Breast epithelium (tissue), 4 donors: ENCODE measurements at places on chromosomes 6 and 20. TPM values are rescaled to one million over a fixed set of nuclear protein-coding genes. Genes with fewer than 3 reads are reported as not detected.

Gene PTK7
- total RNA-seq: 57.1 TPM

Gene GSTA3
- total RNA-seq: not detected

Gene RFX6
- 1.8 TPM for total RNA-seq

Gene HLA-DQB1
- 7.2 TPM for total RNA-seq

Gene LY6G6C
- not detected for total RNA-seq

Gene DYNLT2
- total RNA-seq: 2.3 TPM

Gene SEL1L2
- not detected for total RNA-seq

GRCh38 chr20:40945754-40946450, 82.7 kb upstream of the TOP1 start:
- DNase-seq: peak; percentile 60

DNA sequence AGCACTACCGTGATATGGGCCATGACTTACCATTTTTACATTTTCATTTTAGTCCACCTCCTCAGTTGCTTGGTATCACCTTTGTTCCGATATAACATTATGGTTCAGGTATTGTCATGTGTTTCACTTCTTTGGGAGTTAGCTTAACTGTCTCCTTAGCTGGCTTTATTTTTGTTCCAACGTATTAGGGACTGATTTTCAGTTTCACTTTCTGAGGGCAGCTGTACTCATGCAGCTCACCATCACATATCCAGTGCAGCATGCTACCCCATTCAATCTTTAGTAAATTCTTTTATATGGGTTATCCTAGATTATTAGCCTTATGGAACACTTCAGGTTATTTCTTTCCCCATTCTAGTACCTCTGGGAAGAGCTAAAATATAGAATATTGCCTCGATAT, 362.2 kb upstream of the IRAK1BP1 start:
- no peak for DNase-seq

DNA sequence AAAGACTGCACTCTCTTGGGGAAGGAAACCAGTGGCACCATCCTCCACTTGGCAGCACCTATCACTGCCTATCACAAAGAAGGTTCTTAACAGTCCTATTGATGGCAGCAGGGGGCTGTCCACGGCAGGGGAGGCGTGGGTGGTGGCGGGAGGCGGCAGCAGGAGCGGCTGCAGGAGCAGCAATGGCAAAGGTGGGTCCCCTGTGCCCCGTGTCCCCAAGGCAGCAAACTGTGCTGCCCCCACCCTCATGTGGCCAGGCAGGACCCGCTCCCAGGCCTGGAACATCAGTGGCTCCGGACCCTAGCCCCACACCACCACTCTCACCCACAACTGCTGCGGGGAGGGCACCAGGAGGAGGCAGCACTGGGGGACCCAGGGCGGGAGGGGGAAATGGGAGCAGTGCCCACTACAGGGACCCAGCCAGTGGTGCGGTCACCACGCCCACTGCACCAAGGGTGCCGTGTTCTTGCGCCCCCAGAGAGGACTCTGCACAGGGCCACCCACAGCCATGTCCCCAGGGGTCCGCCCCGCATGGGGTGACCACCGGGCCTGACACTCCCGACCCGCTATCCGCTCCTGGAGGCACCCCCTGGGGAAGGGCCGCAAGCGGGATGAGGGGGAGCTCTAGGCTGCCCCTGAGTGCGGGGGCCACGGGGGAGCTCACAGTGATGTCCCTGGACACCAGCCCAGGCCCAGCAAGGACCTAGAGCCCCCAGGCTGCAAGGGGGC, 54.6 kb downstream of the GMDS start:
- DNase-seq: no peak

DNA sequence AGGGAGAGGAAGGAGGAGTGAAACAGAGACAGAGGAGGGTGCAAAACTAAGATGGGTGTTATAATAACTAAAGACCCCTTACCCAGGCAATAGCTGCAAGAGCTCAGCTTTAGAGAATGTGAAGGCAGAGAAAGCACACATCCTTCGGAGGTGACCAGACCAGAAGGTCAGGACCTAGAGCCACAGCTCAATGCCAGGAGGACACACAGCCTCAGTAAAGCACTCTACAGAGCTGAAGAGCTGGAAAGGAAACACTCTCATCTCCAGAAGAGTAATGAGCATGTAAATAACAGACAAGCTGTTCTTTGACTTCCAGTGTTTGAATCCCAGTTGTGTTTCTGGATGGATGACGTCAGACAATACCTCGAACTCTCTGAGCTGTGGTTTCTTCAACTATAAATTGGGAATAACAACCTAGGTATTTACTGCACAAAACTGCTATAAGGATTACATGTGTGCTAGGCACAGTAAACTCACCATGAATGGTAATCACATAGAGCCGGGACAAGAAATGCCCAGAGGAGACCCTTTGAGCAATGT, 63.2 kb downstream of the MAP3K5 start:
- no peak for DNase-seq

DNA sequence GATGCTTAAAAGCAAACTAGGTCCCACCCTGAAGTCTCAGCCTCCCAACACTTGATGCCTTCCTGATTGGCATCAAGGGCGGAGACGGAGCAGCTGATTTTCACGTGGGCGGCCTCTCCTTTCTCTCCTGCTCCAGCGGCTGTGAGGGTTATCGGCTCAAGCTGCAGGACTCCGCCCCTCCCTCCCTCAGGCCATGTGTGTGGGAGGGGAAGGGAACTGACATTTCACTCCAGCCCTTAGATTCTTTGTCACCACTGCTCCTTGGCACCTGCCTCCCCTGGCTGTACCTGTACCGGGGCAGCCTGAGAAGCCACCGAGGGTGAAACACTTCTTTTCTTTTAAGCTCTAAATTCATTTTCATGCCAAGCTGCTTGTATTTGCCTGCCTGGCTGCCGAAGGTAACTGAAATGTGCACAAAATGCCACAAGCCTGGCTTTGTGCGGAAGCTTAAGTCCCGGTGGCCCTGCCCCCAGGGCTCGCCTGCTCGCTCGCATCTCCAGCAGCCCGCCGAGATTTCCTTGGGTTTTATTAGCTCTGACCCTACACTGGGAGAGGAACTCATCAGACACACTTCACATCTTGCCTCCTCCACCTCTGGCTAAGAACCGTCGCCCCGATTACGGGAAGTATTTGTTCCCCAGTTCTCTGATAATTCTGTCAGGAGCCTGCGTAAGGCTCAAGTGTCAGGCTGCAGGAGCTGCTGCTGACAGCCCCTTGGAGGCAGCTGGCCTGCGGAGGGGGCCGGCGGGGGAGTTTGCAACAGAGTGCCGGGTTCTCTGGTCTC, 9.6 kb upstream of the CPNE5 start:
- DNase-seq: peak; percentile 74

- DNase-seq: no peak
Measured at GRCh38 chr20:7348253-7348652, 580.8 kb downstream of the BMP2 start.

DNA sequence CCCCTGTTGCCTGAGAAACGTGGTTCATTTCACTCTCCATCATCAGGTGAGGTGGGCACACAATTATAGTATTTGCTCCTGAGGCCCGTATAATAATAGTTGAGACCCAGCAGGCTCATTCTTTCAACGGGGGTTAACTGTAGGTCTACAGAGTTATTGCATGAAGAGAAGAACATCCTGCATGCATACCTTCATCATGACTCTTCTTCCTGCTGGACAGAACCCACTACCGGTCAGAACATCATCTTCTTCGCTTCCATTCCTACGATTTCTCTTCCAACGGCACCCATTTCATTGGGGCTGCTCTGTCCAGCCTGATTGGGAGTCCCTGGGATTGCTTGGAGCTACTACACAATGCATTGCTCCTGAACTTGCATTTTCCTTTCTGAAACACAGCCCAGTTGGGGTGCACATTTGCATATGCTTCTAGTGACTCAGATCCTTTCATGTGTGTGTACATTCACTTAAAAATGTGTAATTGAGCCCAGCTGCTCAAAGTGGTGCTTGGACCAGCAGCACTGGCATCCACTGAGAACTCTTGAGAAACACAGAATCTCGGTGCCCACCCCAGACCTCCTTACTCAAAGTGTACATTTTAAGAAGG, 57.4 kb downstream of the SLC24A3 start:
- no peak for DNase-seq

DNA sequence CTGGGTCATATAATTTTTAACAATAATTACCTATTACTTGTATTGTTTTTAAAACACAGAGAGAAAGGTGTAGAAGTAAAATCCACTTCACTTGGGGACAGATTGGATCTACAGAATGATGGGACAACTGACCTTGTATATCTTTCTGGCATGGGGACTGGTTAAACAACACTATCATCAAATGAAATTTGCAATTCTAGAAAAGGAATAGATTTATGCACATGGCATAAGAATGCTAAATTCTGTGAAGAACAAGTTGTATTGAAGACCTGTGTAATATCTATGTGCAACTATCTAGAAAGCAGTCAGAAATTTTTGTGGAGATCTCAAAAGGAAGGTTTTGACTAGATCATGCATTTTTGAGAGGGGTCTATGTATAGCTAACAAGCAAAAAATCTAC, 106.3 kb upstream of the BMP5 start:
- no peak for DNase-seq

DNA sequence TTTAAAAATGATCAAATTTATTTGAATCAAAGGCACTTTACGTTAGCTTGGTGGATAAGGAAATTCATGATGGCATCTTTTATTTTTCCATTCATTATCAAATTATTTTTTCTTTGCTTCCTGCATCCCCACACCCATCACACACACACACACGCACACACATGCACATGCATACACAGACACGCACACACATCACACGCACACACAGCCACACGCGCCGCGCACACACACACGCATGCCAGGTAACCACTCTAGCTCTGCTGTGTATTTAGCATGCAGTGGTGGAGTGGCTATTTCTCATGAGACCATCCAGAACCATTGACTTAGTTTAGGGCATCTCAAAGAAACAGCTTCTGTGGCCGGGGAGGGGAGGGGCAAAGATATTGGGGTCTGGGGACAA, 47.0 kb downstream of the GNAS start:
- no peak for DNase-seq

DNA sequence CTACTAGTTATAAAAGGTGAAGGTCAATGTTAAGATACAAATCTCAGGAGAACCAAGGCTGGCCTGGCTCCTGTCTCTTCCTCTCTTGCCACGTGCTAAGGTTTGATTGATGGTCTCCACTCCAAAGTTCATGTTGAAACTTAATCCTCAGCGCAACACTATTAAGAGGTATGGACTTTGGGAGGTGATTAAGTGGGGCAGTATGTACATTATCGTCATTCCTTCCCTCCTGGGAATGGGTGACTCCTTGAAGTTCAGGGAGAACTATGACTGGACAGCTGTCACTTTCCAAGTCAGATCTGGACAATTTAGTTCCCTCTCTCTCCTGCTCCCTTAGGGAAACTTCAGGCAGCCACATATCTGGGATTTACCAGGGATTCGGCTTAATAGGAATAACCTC, 50.5 kb downstream of the KCNK5 start:
- DNase-seq: no peak

GRCh38 chr6:112044856-112045255, 9.0 kb upstream of the CCN6 start:
- no peak for DNase-seq

- DNase-seq: no peak
Measured at GRCh38 chr6:83808926-83809325, 44.2 kb upstream of the RIPPLY2 start.

DNA sequence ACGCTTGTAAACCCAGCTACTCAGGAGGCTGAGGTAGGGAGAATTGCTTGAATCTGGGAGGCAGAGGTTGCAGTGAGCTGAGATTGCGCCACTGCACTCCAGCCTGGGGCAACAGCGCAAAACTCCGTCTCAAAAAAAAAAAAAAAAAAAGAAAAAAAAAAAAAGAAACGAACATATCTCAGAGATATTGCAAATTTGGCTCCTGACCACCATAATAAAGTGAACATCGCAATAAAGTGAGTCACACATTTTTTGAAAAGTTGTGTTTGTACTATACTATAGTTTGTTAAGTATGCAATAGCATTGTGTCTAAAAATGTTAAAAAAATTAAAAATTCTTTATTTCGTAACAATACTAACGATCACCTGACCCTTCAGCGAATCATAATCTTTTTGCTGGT, 13.3 kb downstream of the RSPH9 start:
- no peak for DNase-seq

DNA sequence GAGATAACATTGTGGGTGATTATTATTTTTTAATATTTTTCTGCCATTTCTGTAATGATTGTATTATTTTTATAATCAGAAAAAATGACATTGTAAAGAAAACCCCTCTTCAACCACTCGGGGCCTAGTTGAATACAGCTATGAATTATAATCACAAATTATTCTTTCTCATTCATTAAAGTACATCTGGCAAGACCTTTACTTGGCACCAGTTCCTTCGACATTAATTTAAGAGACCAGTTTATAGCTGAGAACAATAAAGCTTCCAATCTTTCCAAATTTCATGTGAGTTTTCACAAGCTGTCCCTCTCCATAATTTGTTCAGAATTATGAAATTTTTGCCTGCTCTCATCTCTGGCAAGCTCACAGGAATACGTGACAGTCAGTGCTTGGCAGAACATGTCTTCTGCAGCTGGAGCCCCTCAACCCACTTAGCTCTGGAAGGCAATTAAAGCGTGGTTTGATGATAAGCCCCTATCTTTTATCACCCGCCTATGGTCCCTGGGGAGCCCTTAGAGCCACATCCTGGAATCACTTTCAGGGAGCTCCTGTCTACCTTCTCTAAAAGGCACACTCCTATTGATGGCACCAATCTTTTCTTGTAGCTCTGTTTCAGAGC, 237.2 kb upstream of the PRND start:
- DNase-seq: no peak

- no peak for DNase-seq
Measured at GRCh38 chr20:17941826-17942196, 26.8 kb downstream of the SNX5 start.

DNA sequence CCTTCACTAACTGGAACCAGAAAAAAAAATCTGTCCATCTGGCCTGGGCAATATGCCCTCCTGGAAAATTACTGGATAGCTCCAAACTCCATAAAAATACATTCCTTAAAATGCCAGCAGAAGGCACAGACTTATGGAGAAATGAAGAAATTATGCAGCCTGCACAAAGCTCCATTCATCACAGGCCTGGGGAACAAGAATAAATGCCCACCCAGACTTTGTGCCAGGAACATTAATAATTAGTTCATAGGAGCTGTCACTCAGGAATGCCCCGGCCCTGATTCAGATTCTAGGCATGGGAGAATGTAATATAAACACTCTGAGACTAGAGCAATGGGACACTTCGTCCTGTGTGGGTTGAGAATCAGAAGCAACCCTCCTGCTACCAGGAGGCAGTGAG, 199.3 kb downstream of the OTOR start:
- no peak for DNase-seq
